Stimulated activated CD8-positive, alpha-beta memory T cell treated with anti-CD3 and anti-CD28 coated beads, Interleukin-7, amount 100 ng/mL, for 1 hour (primary cell): ENCODE measurements at places on chromosomes 3 and 15.

GRCh38 chr3:138440596-138440995 is 6.2 kb downstream of the ESYT3 start:
- DNase-seq = no peak

DNA sequence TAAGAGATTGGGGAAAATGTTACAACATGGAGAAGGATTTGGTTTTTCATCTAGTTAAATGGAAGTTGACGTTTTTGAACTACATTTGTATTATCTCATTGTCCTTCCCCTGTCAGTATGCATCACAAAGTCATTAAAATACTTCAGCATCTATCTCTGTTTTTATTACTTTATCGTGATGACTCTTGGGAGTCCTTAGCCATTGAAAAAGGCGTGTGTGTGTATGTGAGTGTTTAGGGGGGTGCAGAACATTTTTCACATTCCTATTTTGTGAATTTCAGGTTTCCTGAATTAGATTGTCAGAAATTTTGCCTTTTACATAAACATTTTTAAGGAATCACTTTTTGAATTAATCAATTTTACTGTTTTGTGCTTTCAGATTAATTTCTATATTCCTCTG is 360.6 kb upstream of the SGO1 start:
- no peak for DNase-seq

- no peak for DNase-seq
Measured at GRCh38 chr3:128470134-128470899, 3.6 kb upstream of the DNAJB8 start.

- no peak for DNase-seq
Measured at GRCh38 chr3:53230041-53230621, 25.7 kb downstream of the TKT start.

- DNase-seq = no peak
Measured at GRCh38 chr3:125416235-125416634, 41.1 kb upstream of the ZNF148 start.

- no peak for DNase-seq
Measured at GRCh38 chr3:104392327-104392726, 974.4 kb upstream of the ALCAM start.
